Gastrocnemius medialis (tissue), 4 donors: ENCODE measurements at places on chromosomes 2 and 18. TPM values are rescaled to one million over a fixed set of nuclear protein-coding genes. Genes with fewer than 3 reads are reported as not detected.

DNA sequence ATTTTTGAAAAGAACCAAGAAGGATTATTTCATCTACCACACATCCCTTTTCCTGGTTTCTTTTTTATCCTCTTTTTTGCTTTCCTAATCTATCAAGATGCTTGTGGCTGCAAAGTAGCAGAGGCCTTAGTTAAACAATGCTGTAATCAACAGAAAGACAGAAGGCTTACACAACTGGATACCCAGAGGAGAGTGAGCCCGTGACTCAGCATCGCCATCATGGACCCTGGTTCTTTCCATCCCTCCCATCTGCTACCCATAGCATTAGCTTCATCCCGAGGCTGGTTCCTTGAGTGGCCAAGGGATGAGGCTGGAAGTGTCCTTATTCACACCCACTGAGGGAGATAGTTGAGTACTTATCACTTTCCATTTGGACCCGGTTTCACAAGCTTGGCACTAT lies 7.5 kb upstream of the HAAO start:
- H3K4me3 ChIP-seq, result no peak overlapping the region
- H3K27me3 ChIP-seq, result no peaks in the 10 kb centered on the region
- no peaks in the 10 kb centered on the region for H3K36me3 ChIP-seq
- no peak overlapping the region for H3K27ac ChIP-seq

Gene ADGRF3
- total RNA-seq, result not detected

Gene DTNA
- 38.6 TPM for total RNA-seq

Gene IL1RL2
- total RNA-seq, result not detected

Gene C2orf80
- not detected for total RNA-seq

GRCh38 chr18:76817888-76818611 lies 4.3 kb upstream of the ZNF236 start:
- no peaks in the 10 kb centered on the region for H3K36me3 ChIP-seq
- H3K27me3 ChIP-seq, result no peaks in the 10 kb centered on the region
- no peak overlapping the region for H3K27ac ChIP-seq
- peaks cover 7% of the 10 kb centered on the region for H3K4me1 ChIP-seq
- DNase-seq, result no peak
- H3K4me3 ChIP-seq, result no peak overlapping the region

Gene HSPE1
- total RNA-seq, result 87.5 TPM

GRCh38 chr18:48539406-48540250 lies 797 bp downstream of the CTIF start:
- H3K27me3 ChIP-seq, result no peaks in the 10 kb centered on the region
- peak; percentile 24 for DNase-seq
- peak overlapping the region; percentile 74 for H3K4me3 ChIP-seq
- H3K36me3 ChIP-seq, result no peaks in the 10 kb centered on the region

DNA sequence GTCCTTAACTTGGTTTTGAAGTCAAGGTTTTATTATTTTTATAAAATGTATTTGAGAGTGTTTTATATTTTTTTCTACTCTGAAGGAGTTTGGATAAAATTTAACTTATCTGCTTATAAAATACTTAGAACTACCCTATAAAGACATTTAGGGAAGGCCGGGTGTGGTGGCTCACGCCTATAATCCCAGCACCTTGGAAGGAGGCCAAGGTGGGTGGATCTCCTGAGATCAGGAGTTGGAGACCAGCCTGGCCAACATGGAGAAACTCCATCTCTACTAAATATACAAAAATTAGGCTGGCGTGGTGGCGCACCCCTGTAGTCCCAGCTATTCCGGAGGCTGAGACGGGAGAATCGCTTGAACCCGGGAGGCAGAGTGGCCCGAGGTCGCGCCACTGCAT lies 486.4 kb downstream of the DSC3 start:
- H3K27me3 ChIP-seq, result no peaks in the 10 kb centered on the region
- H3K36me3 ChIP-seq, result no peaks in the 10 kb centered on the region
- H3K4me3 ChIP-seq, result no peak overlapping the region
- no peaks in the 10 kb centered on the region for H3K4me1 ChIP-seq
